Brain (organoid and tissue), 16 donors: ENCODE measurements at places on chromosomes 6 and 20. TPM values are rescaled to one million over a fixed set of nuclear protein-coding genes. Genes with fewer than 3 reads are reported as not detected.

ZMYND8 gene
- 29.9 TPM for polyA plus RNA-seq

SLC17A9 gene
- 0.20 TPM for polyA plus RNA-seq

TBX18 gene
- 1.4 TPM for polyA plus RNA-seq

OPRM1 gene
- polyA plus RNA-seq = not detected

BFSP1 gene
- polyA plus RNA-seq = 3.6 TPM

OLIG3 gene
- polyA plus RNA-seq = not detected

GSTA4 gene
- 73.9 TPM for polyA plus RNA-seq

C20orf202 gene
- 0.27 TPM for polyA plus RNA-seq

UNC93A gene
- not detected for polyA plus RNA-seq

TINAG gene
- not detected for polyA plus RNA-seq

PCK1 gene
- polyA plus RNA-seq = 0.70 TPM

OXT gene
- not detected for polyA plus RNA-seq

PHACTR1 gene
- polyA plus RNA-seq = 38.5 TPM

PGC gene
- polyA plus RNA-seq = not detected

HMGCLL1 gene
- 1.0 TPM for polyA plus RNA-seq

CDH4 gene
- polyA plus RNA-seq = 5.2 TPM

GTSF1L gene
- polyA plus RNA-seq = not detected

CRIP3 gene
- 24.0 TPM for polyA plus RNA-seq

DAAM2 gene
- polyA plus RNA-seq = 63.4 TPM

DNAH8 gene
- polyA plus RNA-seq = not detected

HLA-DQB2 gene
- 0.87 TPM for polyA plus RNA-seq

HSPA12B gene
- 2.7 TPM for polyA plus RNA-seq

KCNG1 gene
- polyA plus RNA-seq = 2.1 TPM

CRISP2 gene
- polyA plus RNA-seq = not detected

HEY2 gene
- 2.5 TPM for polyA plus RNA-seq

CTAGE9 gene
- polyA plus RNA-seq = not detected

DDX27 gene
- polyA plus RNA-seq = 81.3 TPM

OPN5 gene
- not detected for polyA plus RNA-seq

WFDC5 gene
- not detected for polyA plus RNA-seq

GRM1 gene
- 0.44 TPM for polyA plus RNA-seq

PI16 gene
- polyA plus RNA-seq = 9.0 TPM

STX11 gene
- polyA plus RNA-seq = 0.44 TPM

PAK1IP1 gene
- polyA plus RNA-seq = 7.6 TPM

CFB gene
- polyA plus RNA-seq = 4.8 TPM
